ENCODE measurements at places on chromosomes 2 and 18.

DNA sequence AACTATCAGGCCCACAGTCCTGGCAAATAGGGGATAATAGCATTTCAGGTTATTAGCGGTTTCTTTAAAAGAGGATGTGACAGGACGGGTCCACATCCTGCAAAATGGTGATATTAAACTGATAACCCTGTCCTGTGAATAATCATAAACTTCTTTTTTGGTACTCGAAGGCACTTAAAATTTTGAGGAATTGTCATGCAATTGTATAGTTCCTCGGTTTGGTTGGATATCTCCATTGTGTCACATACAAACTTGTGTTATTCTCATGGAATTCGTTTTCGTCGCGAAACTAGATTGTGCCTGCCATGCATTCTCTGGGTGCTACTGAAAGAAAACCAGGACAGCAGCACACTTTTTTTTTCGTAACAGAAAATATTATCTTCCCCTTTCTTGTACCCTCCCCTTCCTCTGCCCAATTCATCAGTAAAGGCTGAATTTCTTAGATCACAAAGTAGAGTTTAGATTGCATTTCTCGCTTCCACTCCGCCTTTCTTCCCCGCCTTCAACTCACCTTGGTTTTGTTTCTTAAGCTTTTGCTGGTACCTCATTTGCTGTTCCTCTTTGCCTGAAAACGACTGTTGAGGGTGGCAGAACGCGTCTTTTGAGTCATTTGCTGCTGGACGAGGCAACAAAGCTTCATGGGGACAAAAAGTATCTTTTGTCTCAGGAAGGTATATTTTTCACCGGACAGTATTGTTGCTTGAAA, 1.3 kb downstream of the CERS6 start:
- no peak for DNase-seq

DNA sequence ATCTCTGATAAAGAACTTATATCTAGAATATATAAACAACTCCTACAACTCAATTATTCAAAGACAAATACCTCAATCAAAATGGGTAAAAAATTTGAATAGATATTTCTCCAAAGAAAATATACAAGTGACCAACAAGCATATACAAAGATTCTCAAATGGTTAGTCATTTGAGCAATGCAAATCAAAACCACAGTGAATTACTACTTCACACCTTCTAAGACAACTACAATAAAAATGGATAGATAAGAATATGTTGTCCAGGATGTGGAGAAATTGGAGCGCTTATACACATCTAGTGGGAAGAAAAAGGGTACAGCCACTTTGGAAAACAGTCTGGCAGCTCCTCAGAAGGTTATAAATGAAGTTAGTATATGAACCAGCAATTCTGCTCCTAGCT, 332.9 kb downstream of the TGIF1 start:
- DNase-seq, result no peak

DNA sequence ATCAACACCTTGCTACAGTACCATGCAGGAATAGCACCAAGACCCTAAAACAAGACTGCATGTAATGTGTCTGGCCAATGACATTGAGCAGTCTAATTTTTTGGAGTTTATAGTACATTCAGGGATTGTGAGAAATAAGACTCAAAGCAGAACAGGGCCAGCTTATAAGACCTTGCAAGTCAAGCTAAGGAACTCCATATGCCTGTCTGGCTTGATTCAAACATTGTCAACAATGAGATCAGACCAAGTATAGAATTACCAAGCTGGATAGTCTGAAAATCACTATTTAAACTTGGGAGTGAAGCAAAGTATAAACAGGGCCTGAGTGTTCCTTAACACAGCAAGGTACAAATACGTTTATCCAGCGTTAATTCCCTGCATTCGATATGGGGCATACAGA, 370.9 kb downstream of the CNTNAP5 start:
- DNase-seq, result no peak

DNA sequence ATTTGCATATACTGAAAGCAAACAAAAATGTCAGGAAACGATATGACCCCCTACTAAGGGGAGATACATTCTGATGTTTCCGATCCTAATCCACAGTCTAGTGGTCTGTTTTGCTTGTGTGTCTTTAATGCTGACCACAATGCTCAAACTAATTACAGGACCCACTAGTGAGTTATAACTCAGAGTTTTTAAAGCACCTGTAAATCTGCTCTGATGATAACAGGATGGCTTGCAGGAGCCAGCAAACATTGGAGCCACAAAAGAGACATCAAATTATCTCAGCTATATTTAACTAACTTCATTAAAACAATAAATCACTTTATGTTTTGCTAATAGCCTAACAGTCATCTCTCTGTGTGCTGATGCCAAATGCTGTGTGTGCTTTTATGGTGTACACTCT, 300.3 kb downstream of the NBAS start:
- DNase-seq, result no peak

- no peak for DNase-seq
Measured at GRCh38 chr2:30164131-30164925, 17.5 kb downstream of the YPEL5 start.

GRCh38 chr2:165637396-165637795, 156.7 kb downstream of the GALNT3 start:
- DNase-seq, result no peak

DNA sequence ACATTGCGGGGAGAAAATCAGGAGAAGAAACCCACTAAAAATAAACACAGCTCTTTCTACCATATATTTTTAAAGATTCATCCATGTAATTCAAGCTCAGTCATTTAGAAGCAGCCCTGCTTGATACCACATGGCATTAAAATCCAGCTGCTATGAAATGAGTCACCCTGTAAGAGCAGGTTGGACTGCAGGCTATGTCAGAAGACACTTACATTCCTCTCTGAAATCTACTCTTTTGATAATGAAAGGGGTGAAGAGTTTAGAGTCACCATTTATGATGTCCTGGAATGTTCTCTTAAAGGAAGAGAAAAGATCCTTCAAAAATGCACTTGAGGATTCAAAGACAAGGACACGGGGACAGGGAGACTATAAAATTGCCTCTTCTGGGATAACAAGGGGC, 100.6 kb upstream of the APCDD1 start:
- DNase-seq, result no peak

DNA sequence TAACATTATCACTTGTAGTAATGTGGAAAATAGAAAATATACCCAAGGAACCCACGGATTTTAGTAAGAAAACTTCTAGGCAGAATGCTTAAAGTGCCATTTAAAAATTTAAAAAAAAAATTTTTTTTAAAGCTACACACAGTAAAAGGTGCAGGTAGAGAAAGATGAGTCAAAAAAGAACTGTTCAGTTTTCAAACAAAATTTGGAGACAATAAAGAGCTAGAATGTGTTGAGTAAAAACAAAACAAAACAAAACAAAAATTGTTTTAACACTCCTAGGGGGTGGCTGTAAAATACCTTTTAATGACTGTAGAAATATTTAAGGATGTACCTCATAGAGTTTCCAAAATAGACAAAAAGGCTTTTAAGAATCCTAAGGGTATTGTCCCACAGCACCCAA, 212.0 kb downstream of the TGIF1 start:
- DNase-seq, result no peak

DNA sequence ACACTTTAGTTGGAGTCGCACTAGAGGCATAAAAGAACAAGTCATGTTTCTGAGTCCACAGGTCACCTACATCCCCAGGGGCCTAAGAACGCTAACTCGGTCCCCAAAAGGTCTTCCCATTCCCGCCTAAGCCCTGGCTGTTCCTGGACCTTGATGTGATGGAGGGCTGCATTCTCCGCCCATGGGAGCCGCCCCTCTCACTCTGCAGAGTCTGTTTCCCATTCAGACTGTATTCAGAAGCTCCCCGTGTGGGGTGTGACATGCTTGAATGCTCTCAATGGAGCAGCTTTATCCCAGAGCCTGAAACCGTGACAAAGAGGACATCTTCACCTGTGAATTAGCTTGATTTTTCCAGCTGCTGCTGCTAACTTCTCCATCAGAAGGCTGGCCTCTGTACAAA, 319.0 kb upstream of the KLHL29 start:
- DNase-seq, result no peak

DNA sequence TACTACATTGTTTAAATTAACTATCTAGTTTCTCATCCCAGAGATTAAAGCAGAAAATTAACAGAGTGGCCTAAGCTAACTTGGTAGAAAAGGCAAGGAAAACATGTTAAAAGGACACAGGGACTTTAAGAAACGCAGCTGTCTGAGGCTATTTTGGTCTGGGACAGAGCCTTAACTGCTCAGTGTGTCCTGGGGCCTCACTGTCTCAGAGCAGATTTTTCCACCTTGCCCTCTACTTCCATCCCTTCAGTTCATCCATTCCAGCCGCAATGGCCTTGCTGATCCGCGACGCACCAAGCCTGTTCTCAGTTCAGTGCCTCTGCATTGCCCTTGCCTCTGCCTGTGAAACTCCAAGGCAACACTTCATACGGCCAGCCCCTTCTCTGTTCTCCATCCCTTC, 114.9 kb upstream of the OSR1 start:
- DNase-seq, result no peak

DNA sequence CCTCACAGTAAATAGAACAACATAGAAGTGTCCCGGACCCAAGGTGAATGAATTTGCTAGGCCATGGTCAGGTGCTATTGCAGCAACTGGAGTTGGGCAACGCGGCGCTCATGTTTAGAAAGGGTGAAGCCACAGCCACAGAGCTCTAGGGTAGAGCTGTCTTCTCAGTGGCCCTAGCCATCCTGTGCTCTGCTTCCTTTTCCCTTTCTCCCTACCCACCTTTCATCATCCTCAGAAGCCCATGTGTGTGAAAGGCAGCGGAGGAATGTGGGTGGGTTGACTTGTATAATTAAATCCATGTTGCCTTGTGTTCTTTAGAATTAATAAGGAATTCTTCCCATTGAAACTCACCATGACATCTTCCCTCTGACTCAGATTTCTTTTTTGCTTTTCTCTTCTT, 336.7 kb downstream of the OSR1 start:
- DNase-seq, result no peak

DNA sequence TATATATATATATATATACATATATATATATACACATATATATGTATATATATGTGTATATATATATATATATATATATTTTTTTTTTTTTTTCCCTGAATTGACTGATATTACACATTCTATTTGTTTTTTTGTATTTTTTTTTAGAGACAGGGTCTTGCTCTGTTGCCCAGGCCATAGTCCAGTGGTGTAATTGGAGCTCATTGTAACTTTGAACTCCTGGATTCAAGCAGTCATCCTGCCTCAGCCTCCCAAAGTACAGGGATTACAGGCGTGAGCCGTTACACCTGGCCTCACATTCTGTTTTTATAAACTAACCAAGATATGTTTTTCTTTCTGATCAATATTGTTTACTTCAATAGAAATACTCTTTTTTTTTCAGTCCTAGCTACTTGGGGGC, 26.2 kb downstream of the NCAPH start:
- DNase-seq, result no peak

GRCh38 chr2:85018049-85018447, 47.1 kb downstream of the KCMF1 start:
- DNase-seq, result no peak

- DNase-seq, result no peak
Measured at GRCh38 chr2:19435815-19436214, 77.4 kb upstream of the OSR1 start.

DNA sequence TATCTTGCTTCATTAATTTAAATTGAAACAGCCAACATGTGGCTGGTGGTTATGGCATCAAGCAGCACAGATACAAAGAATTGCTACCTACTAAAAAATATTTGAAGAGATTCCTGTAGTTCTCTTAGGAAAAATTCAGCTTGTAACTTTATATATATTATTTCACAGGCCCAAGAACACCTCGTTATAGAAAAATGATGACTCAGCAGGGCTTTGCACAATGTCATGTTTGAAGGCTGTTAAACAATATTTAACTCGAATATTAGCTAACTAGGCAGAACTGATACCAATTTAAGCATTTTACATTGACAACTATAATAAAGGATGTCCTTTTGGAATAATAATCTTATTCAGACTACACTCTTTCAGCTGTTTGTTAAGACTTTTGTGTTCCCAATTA, 102.3 kb upstream of the LYPD1 start:
- DNase-seq, result no peak

DNA sequence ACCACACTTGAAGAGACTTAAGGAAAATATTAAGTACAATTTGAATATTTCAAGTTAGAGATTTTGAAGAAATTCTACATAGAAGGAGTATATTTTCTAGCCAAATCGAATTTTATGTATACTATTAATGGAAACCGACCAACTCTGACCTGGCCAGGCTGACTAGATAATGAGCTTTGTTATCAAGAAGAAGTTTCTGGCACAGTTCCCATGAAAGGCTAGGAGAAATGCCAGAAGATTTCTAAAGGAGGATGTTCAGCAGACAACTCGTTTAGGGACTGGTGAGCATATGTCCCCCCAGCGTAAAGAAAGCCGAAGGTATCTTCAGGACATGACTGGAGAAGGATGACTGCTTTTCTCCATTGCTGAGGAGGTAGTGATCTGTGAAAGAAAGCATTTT, 127.3 kb downstream of the DIS3L2 start:
- DNase-seq, result no peak

DNA sequence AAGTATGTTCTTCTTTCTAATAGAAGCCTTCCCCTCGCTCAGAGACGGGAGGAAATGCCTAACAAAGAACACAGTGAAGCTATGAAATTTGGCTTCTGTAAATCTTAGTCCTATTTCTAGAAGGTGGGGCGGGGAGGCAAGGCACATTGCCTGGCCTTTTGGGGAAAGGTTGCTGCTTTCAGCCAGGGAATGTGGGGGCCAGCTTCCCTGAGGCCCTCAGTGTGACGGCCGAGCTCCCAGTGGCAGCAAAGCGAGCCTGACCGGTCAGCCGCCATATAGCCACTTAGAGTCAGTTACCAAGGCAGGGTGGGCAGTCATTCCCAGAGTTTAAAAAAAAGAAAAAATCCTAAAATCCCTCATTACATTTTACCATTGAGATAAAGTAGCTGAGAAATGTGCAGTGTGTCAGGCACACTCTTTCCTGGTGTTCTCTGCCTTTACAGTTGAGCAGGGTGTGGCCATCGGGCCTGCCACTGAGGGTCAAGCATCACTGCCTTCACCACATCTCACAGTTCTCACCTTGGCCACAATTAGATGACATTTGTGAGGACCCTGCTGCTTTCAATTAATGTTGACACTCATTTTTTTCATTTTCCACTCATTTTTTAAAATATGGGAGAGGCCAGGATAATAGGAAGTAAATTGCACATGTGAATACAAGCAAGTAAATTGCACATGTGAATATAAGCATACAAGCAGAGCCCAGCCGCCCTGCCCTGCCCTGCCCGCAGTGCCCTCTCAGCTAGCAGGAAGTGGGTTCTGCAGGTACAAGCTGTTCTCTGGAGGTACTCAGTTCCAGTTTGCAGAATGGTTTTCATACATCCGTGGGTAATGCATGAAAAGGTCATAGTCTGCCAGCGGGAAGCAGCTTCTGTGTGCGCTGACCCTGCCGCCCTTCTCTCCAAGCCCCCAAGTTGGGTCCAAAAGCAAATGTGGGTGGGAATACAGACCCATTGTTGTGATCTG, 76.9 kb downstream of the WDSUB1 start:
- DNase-seq, result no peak

GRCh38 chr2:5528706-5529105, 163.5 kb upstream of the SOX11 start:
- DNase-seq, result no peak

- DNase-seq, result no peak
Measured at GRCh38 chr2:853203-853870, 97.3 kb upstream of the SNTG2 start.

All from stimulated activated CD8-positive, alpha-beta memory T cell treated with anti-CD3 and anti-CD28 coated beads, Interleukin-7, amount 100 ng/mL, for 1 hour (primary cell).